Suprapubic skin (tissue), 4 donors: ENCODE measurements at places on chromosomes 2 and 18. TPM values are rescaled to one million over a fixed set of nuclear protein-coding genes. Genes with fewer than 3 reads are reported as not detected.

DES gene
- total RNA-seq, result 30.2 TPM

GRCh38 chr2:201575971-201576370 lies 67.3 kb downstream of the TMEM237 start:
- no peak for DNase-seq

GRCh38 chr18:13394801-13395200 lies 176.2 kb downstream of the LDLRAD4 start:
- no peak for DNase-seq

GAL3ST2 gene
- not detected for total RNA-seq

GRCh38 chr2:186977433-186978045 lies 128.6 kb upstream of the ZSWIM2 start:
- DNase-seq, result peak; percentile 23

XDH gene
- total RNA-seq, result 2.1 TPM
